ENCODE measurements at places on chromosomes 3 and 15.

- DNase-seq, result no peak
Observed at GRCh38 chr15:74795966-74796625, 14.2 kb downstream of the CSK start.

- DNase-seq, result peak; percentile 78
Observed at GRCh38 chr15:85941186-85941855, 138.3 kb upstream of the AGBL1 start.

DNA sequence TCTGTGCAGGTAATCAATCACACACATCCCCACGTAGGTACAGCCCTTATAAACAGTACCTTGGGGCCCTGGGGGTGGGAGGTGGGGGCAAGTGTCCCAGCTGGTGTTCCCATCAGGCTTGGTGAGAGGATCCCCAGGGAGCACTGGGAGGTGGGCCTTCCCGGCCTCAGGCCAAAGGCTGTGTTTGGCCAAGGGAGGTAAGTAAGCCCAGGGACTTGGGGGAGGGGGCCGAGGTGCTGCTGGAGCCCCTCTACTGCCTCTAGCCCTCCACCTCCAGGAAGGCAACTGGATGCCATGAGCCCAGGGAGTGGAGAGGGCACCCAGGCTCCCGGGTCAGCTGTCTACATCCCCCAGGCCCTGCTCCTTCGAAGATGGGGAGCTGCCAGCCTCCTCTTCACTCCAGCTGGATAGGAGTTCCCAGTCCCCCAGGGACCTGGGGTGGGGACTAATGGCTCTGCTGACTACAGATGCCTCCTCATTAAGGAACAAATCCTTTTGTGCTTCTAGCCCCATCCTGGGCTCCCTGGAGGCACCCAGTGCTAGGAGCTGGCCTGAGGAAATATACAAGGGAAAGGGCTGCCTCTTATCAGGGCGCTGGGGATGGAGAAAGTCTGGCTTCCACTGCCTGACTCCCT, 33.1 kb downstream of the RNU5B-1 start:
- no peak for DNase-seq

DNA sequence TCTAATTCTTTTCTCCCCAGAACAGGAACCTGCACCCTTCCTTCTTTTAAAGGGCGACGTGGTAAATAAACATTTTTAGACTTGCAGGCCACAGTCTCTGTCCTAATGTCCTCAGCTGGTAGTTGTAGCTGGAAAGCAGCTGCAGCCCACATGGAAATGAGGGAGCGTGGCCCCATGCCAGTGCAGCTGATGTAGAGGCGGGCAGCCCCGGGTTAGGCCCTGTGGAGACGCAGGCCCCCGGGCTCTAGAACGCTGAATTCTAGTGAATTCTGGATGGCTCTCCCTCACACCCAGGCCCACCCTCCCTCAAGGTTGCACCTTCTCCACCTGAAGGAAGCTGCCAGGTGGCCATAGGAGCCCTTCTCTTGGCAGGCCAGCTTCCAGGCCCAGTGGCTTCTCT, 52.3 kb downstream of the PGPEP1L start:
- peak; percentile 55 for DNase-seq

GRCh38 chr3:120673116-120673515, 8.9 kb downstream of the HGD start:
- DNase-seq, result no peak

DNA sequence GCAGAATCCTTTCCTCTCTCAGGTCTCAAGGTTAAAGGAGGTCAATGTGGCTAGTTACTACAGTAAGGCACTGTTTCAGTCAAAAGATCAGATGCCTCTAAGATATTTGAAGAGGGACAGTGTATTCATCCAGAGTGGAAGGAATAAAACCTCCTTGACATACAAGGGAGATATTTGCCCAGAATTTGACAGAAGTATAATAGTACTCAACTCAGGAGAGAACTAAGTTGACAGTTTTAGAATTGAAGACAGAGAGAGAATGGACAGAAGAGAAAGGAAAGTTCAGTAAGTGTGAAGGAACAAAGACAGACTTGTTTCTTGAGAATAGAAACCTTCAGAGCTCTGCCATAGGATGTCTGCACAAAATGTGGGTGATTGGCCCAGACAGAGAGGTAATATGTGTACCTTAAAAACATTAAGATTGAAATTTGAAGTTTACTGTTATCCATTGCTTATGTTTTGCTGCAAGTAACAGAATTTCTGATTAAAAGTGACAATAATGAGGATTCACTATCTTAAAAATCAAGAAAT, 507.1 kb downstream of the IGSF11 start:
- DNase-seq, result no peak

DNA sequence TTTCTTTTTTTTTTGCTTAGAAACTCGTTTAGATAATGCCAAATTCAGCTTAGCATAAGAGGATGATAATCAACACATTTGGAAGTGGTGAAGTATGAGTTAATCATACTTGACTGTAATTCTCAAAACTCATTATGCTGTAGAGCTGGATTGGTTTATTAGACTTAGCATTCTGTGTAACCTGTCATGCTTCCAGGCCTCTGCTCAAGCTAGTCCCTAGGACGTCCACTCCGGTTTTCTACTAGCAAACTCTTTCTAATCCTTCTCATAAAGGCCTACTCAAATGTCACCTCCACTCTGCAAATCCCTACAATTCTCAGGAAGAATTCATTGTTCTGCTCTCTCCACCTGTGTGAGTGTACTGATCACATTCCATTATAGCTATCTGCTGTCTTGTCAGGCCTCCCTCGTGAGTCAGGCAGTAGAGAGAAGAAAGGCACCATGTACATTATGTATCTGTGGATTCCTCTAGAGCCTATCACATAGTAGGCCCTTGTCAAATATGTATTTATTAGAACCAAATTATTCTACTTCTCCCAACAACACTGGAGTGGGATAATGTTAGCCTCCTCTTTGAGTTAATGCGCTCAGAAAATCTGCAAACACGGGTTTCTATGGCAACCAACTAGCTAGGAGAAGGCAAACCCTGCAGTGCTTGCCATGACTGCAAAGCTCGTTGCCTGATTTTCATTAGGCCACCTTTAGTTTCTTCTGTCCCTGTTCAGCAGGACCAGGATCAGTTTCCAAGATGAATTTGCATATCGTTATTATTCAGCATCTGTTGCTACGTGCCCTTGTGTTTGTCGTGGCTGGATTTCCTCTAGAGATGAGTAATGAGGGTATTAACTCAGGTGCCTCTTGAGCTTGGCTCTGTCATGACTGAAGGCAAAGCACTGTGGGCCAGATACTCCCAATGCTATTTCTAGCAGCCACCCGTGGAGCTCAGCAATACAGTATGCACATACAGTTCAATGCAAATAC, 30.7 kb downstream of the ATP13A5 start:
- no peak for DNase-seq

DNA sequence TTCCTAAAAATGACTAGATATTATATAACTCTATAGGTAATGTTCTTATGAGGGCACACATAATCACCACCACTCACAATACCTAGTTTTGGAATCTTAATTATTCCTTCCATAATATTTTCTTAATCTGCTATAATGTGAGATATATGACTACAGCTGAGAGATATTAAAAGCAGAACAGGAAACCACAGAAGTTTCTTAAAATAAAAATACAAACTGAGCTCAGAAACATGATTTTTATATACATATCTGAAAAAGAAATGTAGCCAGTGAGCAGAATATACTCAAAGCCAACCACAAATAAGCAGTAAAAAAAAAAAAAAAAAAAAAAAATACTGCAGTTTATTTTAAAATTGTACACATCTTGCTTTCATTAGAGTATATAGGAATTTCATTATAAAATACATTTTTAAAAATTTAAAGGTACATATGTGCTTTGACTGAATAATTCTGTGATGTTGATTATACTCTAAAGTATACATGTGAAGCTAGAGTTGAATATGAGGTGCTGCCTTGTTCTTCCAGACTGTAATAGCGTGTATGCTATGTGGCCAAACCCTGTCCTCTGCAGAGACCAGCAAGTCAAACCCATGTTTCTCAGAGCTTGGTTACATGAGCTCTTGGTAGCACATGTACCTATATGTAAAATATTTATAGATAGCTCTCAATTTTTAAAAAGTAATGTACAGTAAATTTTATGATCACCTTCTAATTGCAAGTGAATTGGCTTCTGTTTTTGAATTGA, 175.0 kb downstream of the UBE2E2 start:
- DNase-seq, result no peak

- no peak for DNase-seq
Observed at GRCh38 chr15:53454843-53455721, 304.4 kb downstream of the WDR72 start.

- peak; percentile 65 for DNase-seq
Observed at GRCh38 chr3:8607234-8608040, 37.2 kb downstream of the SSUH2 start.

GRCh38 chr3:104755791-104756190, 610.9 kb upstream of the ALCAM start:
- DNase-seq, result no peak

- DNase-seq, result peak; percentile 18
Observed at GRCh38 chr15:65870889-65871533, 1.7 kb downstream of the RAB11A start.

DNA sequence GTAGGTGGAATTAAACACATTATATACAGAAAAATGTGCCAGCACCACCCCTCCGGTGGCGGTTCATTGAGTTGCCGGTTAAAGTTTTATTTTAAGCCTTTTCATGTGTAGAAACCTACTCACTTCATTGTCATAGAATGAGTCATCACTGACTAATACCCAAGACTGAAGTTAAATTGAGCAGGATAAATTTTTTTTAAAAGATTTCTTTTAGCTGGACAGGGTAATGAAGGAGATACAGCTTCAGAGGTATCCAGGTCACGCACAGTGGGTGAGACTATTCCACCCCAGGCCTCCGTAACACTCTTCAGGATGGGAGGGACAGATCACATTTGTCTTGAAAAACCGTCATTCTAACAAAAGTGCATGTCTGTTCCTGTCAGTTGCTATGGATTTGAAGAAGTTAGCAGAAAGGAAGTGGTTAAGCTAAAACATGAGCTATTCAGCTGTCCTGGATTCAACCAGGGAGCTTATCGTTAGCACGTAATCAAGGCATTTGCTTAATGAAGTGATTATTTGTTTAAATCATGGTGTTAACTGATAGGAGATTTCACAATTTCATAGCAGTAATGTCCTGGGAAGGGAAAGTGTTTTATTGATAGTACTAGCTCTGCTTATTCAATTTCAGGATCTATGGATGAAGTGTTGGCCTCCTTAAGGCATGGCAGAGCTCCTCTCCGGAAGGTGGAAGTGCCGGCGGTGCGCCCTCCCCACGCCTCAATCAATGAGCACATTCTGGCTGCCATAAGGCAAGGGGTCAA, 23.4 kb downstream of the WHAMM start:
- no peak for DNase-seq

DNA sequence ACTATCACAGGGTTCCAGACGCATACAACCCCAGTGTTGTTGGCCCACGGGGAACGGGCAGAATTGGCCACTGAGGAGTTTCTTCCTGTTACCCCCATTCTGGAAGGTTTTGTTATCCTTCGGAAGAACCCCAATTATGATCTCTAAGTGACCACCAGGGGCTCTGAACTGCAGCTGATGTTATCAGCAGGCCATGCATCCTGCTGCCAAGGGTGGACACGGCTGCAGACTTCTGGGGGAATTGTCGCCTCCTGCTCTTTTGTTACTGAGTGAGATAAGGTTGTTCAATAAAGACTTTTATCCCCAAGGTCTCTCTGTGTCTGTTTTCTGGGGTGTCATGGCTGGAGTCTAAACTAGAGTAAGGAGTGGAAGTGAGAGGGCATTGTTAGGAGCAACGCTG, 5.7 kb upstream of the EIF4G1 start:
- no peak for DNase-seq

DNA sequence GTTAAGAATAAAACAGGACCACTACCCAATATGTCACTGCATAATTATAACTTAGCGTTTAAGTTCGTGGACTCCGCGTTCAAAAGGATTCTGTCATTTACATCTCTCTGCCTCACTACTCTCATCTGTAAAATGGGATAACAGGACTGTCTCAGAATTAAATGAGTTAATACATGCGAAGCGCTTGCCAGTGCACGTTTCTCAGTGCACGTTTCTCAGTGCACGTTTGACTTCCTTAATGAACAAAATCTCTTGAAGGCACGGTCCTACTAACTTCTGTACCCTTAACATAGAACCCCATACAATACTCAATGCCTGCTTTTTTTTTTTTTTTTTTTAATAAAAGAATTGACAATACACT, 499 bp downstream of the RABL3 start:
- DNase-seq, result no peak

DNA sequence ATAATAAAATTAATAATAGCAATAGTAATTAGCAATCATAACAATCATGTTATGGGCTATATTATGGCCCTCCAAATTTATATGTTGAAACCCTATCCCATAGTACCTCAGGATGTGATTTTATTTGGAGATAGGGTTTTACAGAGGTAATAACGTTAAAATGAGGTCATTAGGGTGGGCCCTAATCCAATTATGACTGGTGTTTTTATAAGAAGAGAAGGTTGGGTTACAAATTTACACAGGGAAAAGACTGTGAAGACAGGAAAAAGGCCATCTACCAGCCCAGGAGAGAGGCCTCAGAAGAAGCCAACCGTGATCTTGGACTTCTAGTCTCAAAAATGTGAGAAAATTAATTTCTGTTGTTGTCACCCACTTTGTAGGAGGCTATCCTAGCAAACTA, 353.1 kb downstream of the CHL1 start:
- no peak for DNase-seq

DNA sequence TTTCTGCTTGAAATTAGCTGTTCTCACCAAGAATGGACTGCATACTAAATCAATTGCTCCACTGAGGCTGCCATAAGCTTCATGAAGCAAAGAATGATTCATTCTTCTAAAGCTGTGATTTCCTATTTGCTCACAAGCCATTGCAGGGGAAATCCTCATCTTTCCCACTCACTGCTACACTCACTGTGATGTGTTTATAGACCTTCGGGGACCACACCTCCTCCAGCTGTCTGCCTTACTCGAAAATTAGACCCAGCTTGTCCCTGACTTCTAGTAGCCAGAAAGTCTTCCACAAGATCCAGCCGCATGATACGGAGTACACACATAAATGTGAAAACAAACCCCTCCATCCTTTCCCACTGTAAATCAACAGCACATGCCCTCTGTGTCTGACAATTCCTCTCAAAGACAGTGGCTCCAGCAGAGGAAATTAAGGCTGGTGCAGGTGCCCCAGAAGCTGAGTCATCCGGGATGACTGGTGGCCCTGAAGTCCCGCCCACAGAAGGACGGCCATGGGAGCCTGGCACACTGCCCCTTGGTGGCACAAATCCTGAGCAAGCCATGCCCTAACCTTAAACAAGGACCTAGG, 172.0 kb downstream of the STT3B start:
- DNase-seq, result peak; percentile 38

- no peak for DNase-seq
Observed at GRCh38 chr15:35007397-35007796, 19.3 kb upstream of the ZNF770 start.

DNA sequence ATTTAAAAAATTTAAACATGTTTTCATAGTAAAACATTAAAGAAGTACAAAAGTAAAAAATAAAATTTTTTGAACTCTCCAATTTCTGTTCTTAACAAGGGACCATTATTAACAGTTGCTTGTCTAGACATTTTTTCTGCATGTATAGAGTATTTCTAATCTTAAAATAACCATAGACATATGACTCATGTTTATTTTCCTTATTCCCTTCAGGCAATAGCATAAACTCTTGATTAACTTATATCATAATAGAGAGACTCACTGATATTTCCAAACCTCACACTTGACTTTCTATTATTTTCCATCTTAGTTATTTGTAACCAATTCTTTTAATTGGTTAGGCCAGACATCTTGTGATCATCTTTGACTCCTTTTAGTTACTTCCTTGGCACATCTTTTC, 325.6 kb upstream of the SOX14 start:
- no peak for DNase-seq
